Epithelial cell of alveolus of lung (primary cell): ENCODE measurements at places on chromosomes 5 and 9. TPM values are rescaled to one million over a fixed set of nuclear protein-coding genes. Genes with fewer than 3 reads are reported as not detected.

Gene GAS1
- 8.5 and 16.1 TPM in 2 replicates for total RNA-seq

Gene SHLD3
- total RNA-seq = 2.2 and 5.7 TPM in 2 replicates

Gene PCDHA12
- under 0.01 TPM in 1 of 2 replicates, not detected in the other for total RNA-seq

Gene SOHLH1
- not detected in 2 replicates for total RNA-seq

Gene COL15A1
- 11.3 and 18.0 TPM in 2 replicates for total RNA-seq

Gene ABCA2
- total RNA-seq = 14.9 and 15.8 TPM in 2 replicates

Gene CDX1
- 0.78 TPM in 1 of 2 replicates, not detected in the other for total RNA-seq

Gene CYLC2
- not detected in 2 replicates for total RNA-seq

Gene ASPN
- not detected in 2 replicates for total RNA-seq

Gene RHOBTB3
- total RNA-seq = 117 and 224 TPM in 2 replicates

Gene ACOT12
- not detected in 2 replicates for total RNA-seq

Gene BAAT
- total RNA-seq = 0.13 and 0.56 TPM in 2 replicates
